ENCODE measurements at places on chromosomes 11 and 22. TPM values are rescaled to one million over a fixed set of nuclear protein-coding genes. Genes with fewer than 3 reads are reported as not detected.

DNA sequence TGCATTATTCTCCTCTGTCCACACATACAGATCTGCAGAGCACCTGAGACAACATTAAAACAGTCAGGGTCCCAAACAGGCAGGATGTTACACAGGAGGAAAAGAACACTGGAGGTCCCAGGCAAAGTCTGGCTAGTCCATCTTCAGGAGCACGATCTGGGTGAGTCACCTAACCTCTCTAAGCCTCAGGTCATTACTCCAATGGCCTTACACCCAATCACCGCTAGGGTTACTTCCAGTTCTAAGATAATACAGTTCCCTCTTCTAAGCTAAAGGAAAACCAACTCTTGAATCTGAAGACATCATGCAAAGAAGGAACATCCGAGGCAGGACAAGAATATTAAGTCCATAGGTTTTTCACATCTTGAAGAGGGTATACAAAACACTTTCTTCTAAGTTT lies 24.5 kb downstream of the ASCC2 start:
- no peak overlapping the region for H3K4me3 ChIP-seq
- no peaks in the 10 kb centered on the region for H3K27me3 ChIP-seq
- H3K27ac ChIP-seq = no peak overlapping the region
- H3K36me3 ChIP-seq = no peaks in the 10 kb centered on the region

DNA sequence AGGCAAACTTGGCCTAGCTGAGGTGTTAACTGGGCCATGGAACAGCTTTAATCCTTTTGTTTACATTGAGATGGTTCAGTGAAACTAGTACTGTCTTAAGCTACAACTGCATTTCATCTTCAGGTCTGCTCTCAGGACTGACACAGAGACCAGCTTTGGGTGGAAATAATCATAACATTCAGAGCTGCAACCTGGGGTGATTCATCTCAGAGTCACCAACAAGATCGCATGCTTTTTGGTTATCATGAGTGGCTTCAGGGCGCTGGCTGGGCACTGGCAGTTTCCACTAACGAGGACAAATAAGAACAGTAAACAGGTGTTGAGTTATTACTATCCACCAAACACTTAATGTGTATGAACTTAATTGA lies 60.9 kb upstream of the PAX6 start:
- no peak overlapping the region for H3K4me3 ChIP-seq
- no peak for DNase-seq

DNA sequence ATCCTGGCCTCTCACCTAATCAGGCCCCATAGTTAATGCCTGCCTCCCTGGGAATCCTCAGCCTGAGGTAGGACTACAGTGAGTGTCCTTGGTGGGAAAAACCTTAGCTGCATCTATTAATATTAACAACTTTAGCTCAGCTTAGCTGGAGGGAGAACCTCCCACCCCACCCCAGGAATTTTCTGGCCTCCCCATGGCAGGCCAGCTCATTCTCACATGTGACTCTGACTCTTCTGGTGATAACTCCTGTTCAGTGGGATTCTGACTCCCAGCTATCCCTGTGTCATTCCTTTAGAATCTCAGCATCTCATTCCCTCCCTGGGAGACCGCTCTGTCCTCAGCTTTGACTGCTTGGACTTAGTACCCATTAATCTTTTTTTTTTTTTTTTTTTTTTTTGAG lies 14.5 kb downstream of the ART5 start:
- no peak overlapping the region for H3K4me3 ChIP-seq
- H3K4me1 ChIP-seq = no peaks in the 10 kb centered on the region
- no peak for DNase-seq
- no peaks in the 10 kb centered on the region for H3K36me3 ChIP-seq

DNA sequence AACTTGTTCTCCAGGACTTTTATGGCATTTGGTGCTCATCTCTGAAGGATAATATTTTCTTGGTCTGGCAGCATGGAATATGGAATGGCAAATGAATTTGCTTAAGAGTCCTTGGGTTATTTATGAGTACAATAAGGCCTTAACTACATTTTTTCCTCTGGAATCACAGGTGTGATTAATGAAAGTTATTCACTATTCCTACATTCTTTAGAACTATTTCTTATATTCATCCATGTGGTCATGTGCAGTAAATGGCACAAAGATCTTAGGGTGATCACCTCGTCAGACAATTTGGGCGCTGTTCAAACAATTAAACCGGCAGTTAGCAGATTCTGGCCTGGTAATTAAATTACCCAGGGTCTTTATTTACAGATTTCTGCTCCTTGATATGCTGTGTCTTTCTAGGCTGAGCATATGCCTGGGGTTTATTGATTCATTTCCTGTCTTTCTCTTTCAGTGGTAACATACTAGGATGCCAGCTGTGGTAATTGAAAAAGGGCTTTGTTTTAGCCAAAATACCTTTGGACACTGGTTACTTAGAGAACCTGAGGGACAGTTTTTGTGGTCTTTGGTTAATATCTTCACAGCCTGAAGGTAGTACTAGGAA lies 31.6 kb downstream of the SIK2 start:
- H3K4me3 ChIP-seq = no peak overlapping the region
- no peaks in the 10 kb centered on the region for H3K27me3 ChIP-seq
- H3K36me3 ChIP-seq = no peaks in the 10 kb centered on the region
- no peak for DNase-seq
- H3K4me1 ChIP-seq = peaks cover 14% of the 10 kb centered on the region

The OR4C45 gene
- total RNA-seq = not detected

The TMEM86A gene
- total RNA-seq = 2.9 TPM

The SOX6 gene
- total RNA-seq = 0.29 TPM

The OR51I1 gene
- total RNA-seq = 1.6 TPM

The CCDC81 gene
- 3.4 TPM for total RNA-seq

All from uterus (tissue), 4 donors.